ENCODE measurements at places on chromosomes 6 and 20. TPM values are rescaled to one million over a fixed set of nuclear protein-coding genes. Genes with fewer than 3 reads are reported as not detected.

- no peaks in the 10 kb centered on the region for H3K4me1 ChIP-seq
- no peaks in the 10 kb centered on the region for H3K36me3 ChIP-seq
- H3K27ac ChIP-seq = no peak overlapping the region
Observed at GRCh38 chr20:36367907-36368799, 62.0 kb downstream of the DLGAP4 start.

DNA sequence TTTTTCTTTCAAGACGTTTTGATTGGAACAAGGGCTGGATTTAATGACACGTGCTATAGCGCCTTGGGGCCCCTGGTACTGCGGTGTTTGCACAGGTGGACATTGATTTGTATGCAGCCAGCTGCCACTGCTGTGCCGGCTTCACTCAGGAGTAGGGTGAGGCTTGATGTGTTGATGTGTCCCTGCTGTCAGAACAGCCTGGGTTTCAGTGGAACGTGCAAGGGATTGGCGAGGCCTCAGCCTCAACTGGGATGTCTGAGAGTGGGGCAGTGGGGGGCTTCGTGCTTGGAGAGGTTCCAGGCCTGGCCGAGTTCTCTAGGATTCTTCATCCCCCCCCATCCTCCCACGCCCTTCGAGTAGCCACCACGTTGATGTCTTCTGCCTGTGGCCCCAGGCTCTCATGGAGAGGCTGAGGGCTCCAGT, 23.0 kb downstream of the PYGB start:
- H3K27ac ChIP-seq = no peak overlapping the region
- no peaks in the 10 kb centered on the region for H3K27me3 ChIP-seq

DNA sequence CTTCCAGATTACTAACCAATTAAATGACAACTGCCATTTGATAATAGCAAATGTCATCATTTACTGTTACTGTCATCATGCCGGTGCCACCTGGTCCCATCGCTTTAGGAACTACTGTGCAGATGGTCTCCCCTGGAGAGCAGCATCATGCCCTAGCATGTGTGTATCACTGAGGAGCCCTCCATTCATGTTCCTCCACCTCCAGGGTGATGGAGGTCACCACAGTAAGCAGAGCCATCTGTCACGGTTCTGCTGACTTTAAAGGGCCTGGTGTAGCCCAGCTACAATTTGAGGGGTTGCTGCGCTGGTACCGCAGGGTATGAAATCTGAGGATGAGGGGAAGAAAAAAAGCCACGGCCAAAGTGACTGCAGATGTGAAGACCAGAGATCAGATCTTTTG, 118.8 kb upstream of the KCNK16 start:
- H3K27me3 ChIP-seq = no peaks in the 10 kb centered on the region
- DNase-seq = no peak
- H3K27ac ChIP-seq = no peak overlapping the region
- no peaks in the 10 kb centered on the region for H3K36me3 ChIP-seq
- H3K4me1 ChIP-seq = no peaks in the 10 kb centered on the region

DNA sequence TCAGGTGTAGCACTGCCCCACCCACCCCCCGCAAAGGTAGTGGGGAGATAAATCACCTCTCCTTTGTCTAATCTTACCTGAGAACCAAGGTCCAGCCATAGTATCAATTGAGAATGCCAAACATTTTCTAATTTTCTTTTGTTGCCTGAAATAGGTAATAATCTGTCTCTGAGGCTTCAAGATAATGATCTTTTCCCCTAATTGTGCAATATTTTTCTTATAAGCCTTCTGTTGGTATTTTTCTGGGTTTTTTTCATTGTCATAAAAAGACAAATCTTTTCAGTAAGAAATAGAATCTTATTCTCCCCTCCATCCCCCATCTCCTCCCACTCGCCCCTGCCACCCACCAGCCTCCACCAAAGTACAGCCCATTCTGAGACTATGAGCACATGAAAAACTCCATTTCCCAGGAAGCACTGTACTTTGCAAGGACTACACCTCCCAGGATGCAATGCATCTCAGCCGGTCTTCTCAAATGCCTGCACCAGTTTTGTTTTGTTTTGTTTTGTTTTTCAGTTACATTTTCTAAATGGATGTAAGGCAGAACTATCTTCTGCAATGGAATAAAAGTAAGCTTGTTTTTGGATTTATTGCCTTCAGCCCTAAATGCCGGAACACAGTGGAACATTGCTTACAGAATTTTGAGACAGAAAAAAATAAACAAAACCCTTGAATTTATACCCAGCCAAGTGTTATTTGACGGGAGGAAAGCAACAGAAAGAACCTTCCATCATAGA, 268.0 kb downstream of the TFAP2A start:
- H3K27me3 ChIP-seq = no peaks in the 10 kb centered on the region
- peak overlapping the region; percentile 5 for H3K27ac ChIP-seq
- H3K4me3 ChIP-seq = peak overlapping the region; percentile 22
- no peaks in the 10 kb centered on the region for H3K4me1 ChIP-seq

The SYNDIG1 gene
- polyA plus RNA-seq = 2.3 TPM

The CMTR1 gene
- polyA plus RNA-seq = 22.6 TPM
